Muscle of leg (tissue), 16 donors: ENCODE measurements at places on chromosomes 4 and X. TPM values are rescaled to one million over a fixed set of nuclear protein-coding genes. Genes with fewer than 3 reads are reported as not detected.

- DNase-seq, result peak; percentile 64
Observed at GRCh38 chrX:126820700-126821420, 1.3 kb downstream of the PRR32 start.

DNA sequence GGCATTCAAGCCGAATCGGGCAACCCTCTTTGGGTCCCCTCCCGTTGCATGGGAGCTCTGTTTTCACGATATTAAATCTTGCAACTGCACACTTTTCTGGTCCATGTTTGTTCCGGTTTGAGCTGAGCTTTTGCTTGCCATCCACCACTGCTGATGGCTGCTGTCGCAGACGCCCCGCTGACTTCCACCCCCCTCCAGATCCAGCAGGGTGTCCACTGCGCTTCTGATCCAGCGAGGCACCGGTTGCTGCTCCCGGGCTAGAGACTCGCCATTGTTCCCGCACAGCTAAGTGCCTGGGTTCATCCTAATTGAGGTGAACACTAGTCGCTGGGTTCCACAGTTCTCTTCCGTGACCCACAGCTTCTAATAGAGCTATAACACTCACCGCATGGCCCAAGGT lies 13.3 kb downstream of the ACOX3 start:
- DNase-seq, result no peak

CHRDL1 gene
- total RNA-seq, result 10.6 TPM

- no peak for DNase-seq
Observed at GRCh38 chr4:8729408-8730149, 137.0 kb downstream of the CPZ start.

DNA sequence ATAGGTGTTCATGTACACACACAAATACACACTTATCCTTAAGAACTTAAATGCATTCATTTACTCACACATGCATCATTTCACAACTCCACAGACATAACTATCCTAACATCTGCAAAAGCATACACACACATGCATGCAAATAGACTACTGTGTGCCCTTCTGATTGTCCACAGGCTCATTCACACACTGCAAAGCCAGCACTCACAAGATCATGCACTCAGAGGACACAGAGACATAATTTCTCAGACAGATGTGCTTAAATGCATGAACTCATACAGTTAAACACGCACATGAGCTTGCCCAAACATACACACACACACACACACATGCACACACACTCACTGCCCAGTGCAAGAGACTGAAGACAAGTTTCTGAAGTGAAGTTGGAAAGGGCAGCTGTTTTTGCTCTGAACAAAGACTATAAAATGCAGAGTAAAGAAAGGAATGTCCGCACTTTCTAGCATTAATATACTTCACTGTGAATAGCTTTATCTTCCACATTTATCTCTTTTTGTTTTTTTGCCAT lies 1018.0 kb upstream of the HS3ST1 start:
- peak; percentile 56 for DNase-seq

DNA sequence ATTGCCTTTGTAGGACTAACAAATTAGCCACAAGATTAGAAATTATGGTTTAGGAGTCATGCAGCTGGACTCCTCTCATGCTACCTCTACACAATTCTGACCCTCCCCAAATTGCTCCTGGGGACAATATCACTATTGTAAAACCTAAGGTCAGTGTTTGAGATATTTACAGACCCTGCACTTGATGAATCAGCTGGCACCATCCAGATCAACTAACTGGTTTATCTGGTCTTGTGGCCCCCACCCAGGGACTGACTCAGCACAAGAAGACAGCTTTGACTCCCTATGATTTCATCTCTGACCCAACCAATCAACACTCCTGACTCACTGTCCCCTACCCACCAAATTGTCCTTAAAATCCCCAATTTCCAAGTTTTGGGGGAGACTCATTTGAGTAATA lies 192.4 kb downstream of the STPG2 start:
- no peak for DNase-seq

HTR2C gene
- not detected for total RNA-seq

- DNase-seq, result no peak
Observed at GRCh38 chr4:105197777-105198176, 51.1 kb downstream of the TET2 start.
